ENCODE measurements at places on chromosomes 12 and 14.
A peak's percentile ranks its signal among the peaks of the same experiment; 100 is the strongest.

DNA sequence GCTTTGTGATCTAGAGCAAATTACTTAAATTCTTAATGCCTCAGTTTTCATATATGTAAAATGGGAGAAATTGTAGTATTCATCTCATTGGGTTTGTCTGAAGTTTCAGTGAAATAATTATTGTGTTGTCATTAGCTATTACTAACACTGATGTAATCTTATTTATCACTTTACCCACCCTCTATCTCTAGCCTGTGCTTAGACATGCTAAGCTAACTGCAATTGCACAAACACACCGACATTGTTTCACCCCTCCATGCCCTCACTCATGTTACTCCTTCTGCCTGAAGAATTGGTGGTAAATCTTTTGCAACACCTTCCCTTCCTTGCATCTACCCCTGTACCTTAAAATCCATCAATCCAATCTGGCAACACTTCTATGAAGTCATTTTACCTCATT is 241.6 kb downstream of the BCAT1 start:
- no peak for DNase-seq

DNA sequence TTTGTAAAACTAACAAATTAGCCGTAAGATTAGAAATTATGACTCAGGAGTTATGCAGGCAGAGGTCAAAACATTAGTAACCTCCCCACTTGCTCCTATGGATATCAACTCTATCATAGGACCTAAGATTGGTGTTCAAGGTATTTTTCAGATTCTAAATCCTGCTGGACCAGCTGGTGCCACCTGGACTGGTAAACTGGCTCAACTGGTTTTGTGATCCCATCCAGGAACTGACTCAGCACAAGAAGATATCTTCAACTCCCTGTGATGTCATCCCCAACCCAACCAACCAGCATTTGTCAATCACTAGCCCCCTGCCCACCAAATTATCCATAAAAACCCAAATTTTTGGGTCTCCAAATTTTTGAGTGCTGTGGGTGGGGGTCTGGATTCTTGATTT is 98.1 kb upstream of the OR4E1 start:
- no peak for DNase-seq

GRCh38 chr12:4852308-4852707 is 57.4 kb upstream of the KCNA1 start:
- DNase-seq = no peak

DNA sequence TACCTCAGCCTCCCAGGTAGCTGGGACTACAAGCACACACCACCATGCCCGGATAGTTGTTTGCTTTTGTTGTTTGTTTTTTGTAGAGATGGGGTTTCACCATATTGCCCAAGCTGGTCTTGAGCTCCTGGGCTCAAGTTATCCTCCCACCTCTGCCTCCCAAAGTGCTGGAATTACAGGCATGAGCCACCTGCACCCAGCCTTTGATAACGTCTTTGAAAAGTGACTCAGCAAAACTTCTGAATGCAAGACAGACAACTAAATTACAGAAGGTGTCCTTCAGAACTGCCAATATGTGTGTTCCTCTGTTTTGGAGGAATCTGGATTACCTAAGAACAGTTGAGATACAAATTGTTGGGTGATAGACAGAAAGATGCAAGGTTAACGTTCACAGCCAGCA is 99.8 kb downstream of the ESR2 start:
- DNase-seq = no peak

- no peak for DNase-seq
Observed at GRCh38 chr14:91144425-91145145, 30.7 kb downstream of the DGLUCY start.

GRCh38 chr14:104913435-104913834 is 11.2 kb upstream of the PLD4 start:
- no peak for DNase-seq

GRCh38 chr12:132544080-132544397 is 54.1 kb downstream of the FBRSL1 start:
- DNase-seq = no peak

DNA sequence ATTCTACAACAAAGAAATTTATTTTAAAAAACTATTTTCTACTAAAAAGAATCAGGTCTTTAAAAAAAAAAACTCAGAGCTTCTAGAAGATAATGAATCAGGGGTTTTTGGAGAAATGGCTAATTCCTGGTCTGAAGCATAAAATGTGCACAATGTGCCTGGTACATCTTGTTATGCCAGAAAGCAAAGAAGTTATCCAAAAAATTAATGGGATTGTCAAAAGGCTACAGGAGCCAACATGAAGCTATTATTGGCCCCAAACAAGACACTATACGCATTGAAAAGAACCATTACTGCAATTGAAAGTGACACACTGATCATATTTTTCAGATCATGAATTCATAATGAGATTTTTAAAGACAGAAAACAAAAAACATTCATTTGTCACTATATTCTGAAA is 19.3 kb upstream of the TUBA1A start:
- no peak for DNase-seq

DNA sequence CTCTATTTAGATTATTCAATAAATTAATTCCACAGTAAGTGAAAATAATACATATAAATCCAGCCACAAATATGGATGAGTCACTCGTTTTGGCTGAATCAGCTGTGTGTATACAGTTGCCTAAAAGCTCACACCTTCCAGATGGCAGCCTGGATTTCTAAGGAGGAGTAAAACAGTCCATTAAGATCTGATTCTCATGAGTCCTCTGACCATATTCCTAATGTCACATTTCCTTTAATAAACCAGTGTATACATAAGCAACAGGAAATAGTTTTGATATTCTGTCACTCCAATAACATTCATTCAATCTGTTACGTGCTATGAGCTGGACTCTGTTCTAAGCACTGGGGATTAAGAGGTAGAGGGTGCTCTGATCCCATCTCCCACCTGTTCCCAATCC is 21.8 kb downstream of the MDM1 start:
- DNase-seq = no peak

GRCh38 chr12:54890339-54890738 is 36.0 kb downstream of the MUCL1 start:
- no peak for DNase-seq

GRCh38 chr14:85514487-85514886 is 15.5 kb upstream of the FLRT2 start:
- no peak for DNase-seq

GRCh38 chr12:117148642-117149041 is 41.6 kb downstream of the FBXO21 start:
- no peak for DNase-seq

- DNase-seq = no peak
Observed at GRCh38 chr12:57886542-57886941, 40.0 kb upstream of the CTDSP2 start.

- DNase-seq = no peak
Observed at GRCh38 chr12:20438299-20438779, 70.0 kb downstream of the PDE3A start.

- no peak for DNase-seq
Observed at GRCh38 chr14:73685328-73685727, 28.9 kb downstream of the PNMA1 start.

GRCh38 chr12:24479131-24479530 is 469.8 kb downstream of the BCAT1 start:
- no peak for DNase-seq

DNA sequence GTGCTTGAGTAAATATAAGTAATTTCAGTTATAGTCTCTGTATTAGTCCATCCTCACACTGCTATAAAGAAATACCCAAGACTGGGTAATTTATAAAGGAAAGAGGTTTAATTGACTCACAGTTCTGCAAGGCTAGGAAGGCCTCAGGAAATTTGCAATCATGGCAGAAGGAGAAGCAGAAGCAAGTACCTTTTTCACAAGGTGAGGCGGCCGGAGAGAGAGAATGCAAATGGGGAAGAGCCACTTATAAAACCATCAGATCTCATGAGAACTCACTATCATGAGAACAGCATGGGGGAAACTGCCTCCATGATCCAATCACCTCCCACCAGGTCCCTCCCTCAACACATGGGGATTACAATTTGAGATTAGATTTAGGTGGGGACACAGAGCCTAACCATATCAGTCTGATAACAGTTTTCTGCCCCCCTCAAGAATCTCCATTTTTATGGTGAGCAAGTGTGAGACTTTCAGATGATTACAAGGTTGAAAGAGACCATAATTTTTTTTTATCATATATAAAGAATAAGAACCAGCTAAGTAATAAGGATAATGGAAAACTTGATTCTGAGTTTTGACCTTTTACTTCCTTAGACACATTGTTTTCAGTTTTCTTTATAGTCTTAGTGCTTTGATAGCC is 35.6 kb downstream of the LEMD3 start:
- DNase-seq = no peak

DNA sequence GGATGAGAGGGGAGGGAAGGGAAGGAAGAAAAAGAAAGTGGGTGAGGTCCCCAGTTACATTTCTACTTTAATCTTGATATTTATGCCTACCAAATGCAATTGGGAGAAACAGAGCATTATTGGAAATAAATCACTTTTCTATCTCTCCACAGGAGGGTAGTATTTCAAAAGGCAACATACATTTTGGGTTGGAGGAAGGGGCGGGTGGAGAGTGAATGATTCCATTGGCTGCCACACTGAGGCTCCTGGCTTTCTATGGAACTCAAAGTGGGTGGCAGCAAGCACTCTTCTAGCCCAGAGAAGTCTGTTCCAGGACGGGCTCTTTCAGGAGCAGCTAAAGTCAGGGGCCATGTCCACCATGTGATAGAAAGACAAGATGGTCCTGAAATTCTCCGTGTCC is 441.3 kb downstream of the DAD1 start:
- DNase-seq = no peak

DNA sequence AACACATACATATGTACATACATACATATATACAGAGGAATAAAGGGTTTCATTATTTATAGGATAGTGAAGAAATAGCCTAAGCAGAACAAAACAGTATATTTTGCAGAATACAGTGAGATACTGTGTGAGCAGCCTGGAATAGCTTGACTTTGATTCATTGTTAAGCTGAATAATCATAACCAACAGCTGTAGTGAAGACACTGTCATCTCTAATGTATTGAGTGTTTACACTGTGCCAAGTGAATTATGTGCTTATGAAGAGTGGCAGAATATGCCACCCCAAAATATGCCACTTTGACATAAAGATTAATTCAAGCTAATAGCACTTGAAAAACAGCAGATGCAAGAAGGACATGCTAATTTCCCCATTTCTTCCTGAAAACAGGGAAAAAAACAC is 48.2 kb upstream of the LRFN5 start:
- no peak for DNase-seq

DNA sequence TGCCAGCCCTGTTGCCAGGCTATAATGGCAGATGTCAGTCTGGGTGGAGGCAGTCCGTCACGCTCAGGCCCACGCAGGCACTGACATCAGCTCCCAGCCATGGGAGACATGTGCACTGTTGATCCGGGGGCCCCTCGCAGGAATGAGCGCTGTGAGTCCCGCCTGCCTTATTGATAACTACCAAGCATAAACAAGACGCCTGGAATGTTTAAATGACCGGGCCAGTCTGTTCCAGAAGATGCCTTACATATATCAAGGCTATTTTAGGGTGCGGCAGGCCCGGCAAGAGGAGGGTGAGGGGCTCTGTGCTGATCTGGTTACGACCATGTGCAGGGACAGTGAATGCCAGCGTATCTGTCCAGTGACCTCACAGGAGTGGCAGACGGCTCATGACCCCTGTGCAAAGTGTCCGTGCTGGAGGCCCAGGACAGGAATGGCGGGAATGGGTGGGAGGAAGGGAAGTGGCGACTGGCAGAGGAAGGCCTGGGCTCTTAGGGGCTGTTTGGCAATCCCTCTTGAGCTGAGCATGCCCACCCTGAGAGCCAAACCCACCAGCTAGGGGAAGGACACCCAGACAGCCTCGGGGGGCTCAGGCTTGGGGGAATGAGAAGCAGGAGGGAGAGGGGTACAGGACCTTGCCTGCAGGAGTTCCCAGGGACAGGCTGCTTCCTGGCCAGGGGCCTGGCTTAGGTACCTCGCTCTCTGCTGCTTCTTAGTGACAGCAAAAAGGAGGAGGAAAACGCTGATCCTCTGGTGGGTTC is 49.3 kb downstream of the DLK1 start:
- no peak for DNase-seq

- no peak for DNase-seq
Observed at GRCh38 chr12:108842361-108842760, 15.0 kb downstream of the SSH1 start.

DNA sequence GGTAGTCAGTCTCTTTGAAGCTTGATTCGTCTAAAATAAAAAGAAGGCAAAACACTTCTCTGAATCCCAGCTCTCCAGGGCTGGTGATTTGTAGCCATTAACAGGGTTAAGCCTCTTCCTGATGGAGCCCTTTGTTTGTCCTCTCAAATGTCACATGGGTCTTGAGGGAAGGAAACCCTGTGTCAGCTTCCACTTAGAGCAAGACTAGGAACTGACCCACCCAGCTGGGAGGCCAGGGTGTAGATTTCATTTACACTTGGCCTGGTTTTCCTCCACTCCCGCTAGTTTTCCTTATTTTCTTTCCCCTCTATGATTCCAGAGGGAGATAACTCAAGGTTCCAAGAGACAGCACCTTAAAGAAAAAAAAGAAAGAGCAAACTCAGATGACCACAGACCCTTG is 230.5 kb upstream of the EGLN3 start:
- no peak for DNase-seq

- no peak for DNase-seq
Observed at GRCh38 chr12:15788233-15789219, 662 bp downstream of the EPS8 start.

DNA sequence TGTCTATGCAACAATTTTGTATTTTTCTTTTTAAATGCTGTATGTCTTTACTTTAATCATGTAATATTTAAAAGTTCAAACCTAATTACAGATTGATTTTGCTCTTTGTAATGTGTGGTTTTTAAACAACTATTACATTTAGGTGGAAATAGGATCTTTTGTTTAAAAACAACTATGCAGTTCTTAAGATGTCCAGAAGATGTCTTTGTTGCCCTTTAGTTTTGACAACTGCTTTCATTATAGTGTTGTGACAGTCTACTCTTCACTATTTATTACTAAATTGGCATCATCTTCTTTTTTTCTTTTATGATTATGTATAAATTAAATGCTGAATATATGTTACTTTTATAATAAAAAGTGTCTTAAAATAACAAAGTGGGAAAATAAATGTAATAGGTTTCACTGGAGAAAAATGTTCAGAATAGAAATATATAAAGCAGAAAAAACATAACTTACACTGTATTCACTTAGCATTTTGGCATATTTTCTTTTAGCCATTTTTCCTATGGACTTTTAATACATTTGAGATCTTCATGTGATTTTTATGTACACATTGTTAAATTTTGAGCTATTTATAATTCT is 27.1 kb upstream of the PCNX4 start:
- DNase-seq = peak; percentile 25

DNA sequence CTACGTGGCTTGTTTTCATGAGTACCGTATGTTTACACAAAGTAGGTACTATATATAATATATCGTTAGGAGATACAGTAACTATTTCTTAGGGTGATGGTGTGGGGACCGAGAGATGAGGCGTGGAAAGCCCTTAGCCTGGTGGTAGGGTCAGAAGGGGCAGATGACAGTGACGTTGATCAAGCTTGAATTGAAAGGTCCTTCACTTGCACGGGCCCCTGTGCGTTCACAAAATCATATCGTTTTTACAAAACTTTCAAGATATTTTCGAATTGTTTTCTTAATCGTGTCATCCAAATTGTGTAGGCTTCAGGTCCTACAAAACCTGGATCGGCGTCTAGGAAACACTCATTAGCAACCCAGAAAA is 881 bp upstream of the SOS2 start:
- DNase-seq = no peak

GRCh38 chr12:64716371-64716770 is 42.8 kb downstream of the GNS start:
- DNase-seq = no peak

All from bone marrow (tissue), 2 donors.